Breast epithelium (tissue), 4 donors: ENCODE measurements at places on chromosomes 1 and 21. TPM values are rescaled to one million over a fixed set of nuclear protein-coding genes. Genes with fewer than 3 reads are reported as not detected.

GRCh38 chr1:53130598-53130877, 11.9 kb downstream of the SLC1A7 start:
- no peak overlapping the region for H3K27ac ChIP-seq
- no peaks in the 10 kb centered on the region for H3K27me3 ChIP-seq
- H3K4me3 ChIP-seq = no peak overlapping the region
- H3K4me1 ChIP-seq = no peaks in the 10 kb centered on the region
- no peaks in the 10 kb centered on the region for H3K36me3 ChIP-seq

GRCh38 chr1:182392050-182393028, 749 bp upstream of the GLUL start:
- peak overlapping the region; percentile 99 for H3K27ac ChIP-seq
- peak overlapping the region; percentile 96 for H3K4me3 ChIP-seq
- H3K27me3 ChIP-seq = no peaks in the 10 kb centered on the region
- no peaks in the 10 kb centered on the region for H3K4me1 ChIP-seq

AGMAT gene
- 0.33 TPM for total RNA-seq

LRRC71 gene
- not detected for total RNA-seq

- DNase-seq = no peak
- H3K36me3 ChIP-seq = no peaks in the 10 kb centered on the region
- H3K4me1 ChIP-seq = no peaks in the 10 kb centered on the region
These were observed 70.9 kb upstream of the S1PR1 start for GRCh38 chr1:101165954-101166353.

DNA sequence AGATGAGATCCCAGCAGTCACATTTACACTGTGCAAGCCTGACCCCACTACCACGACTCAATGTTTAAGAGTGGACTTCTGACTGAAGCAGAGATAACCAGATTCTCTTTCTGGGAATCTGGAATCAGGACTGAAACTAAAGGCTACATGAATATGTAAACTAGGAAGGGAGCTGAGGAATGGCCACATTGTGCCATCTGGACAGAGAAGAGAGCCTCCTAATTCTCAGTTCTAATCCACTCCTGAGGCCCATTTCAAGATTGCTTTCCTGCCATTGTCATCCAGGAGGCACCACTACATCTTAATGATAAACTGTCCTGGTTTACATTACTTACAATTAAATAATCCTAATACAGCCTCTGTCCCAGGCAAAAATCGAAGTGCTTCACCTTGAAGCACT, 6.5 kb downstream of the PAXBP1 start:
- no peak overlapping the region for H3K27ac ChIP-seq
- no peak for DNase-seq
- H3K27me3 ChIP-seq = no peaks in the 10 kb centered on the region
- H3K4me1 ChIP-seq = peaks cover 4% of the 10 kb centered on the region

DNA sequence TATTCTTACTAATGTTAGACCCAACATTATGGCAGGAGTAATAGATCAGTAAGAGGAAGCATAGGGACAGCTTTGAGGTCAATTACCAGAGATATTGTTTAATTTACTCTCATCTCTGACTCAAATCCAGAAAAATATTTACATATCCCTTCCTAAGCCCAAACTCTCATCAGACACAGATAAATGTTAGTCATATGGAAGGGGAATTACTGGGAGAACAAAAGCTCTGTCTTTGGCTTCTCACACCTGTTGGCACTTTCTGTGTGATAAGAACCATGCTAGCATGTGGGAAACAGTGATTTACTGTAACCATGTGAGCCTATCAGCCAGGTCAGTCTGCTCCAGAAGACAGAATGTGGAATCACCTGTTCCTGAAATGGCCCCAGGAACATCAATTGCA, 72.4 kb downstream of the DUSP10 start:
- no peaks in the 10 kb centered on the region for H3K27me3 ChIP-seq
- no peaks in the 10 kb centered on the region for H3K36me3 ChIP-seq
- H3K4me1 ChIP-seq = no peaks in the 10 kb centered on the region
- no peak for DNase-seq
- no peak overlapping the region for H3K4me3 ChIP-seq

- H3K36me3 ChIP-seq = no peaks in the 10 kb centered on the region
- no peaks in the 10 kb centered on the region for H3K4me1 ChIP-seq
- no peak overlapping the region for H3K4me3 ChIP-seq
- H3K27me3 ChIP-seq = no peaks in the 10 kb centered on the region
- no peak for DNase-seq
- H3K27ac ChIP-seq = no peak overlapping the region
These were observed 63.2 kb upstream of the TRAPPC10 start for GRCh38 chr21:43948740-43949498.

DNA sequence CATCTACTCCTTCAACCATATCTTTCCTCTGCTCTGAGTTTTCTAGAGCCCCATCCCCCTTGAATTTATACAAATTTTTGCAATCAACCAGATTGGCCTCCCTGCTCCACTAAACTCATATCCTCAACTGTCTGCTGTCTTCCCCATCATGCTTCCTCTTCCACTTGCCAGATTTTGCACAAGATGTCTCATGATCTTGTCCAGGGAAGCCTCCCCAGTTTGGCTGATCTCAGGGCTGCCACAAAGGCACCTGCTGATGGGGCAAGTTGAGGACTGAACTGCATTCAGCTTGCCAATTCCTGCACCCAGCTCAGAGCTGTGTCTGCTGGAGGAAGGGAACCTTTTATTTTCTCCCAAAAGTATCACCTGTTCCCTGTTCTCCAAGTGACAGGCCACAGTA, 3.9 kb upstream of the KCNJ9 start:
- no peaks in the 10 kb centered on the region for H3K36me3 ChIP-seq
- no peak overlapping the region for H3K27ac ChIP-seq
- no peaks in the 10 kb centered on the region for H3K27me3 ChIP-seq

DNA sequence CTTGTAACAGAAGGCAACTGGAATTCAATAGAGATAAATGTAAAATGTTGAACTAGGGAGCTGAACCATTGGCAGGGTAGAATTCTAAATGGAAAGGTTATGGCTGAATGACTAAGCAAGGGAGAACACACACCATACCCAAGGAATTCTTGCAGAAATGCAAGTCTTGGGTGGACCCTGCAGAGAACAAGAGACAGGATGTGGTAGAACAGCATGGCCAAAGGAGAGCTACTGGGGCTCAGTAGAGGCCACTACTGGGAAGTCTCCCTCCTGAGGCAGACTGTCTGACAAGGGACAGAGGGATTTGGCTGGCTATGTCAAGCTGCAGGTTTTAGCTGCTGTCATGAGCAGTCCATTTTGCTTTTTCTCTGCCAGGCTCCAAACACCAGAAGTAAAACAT, 180.9 kb downstream of the TNR start:
- DNase-seq = no peak
- no peak overlapping the region for H3K4me3 ChIP-seq
- H3K27ac ChIP-seq = no peak overlapping the region
- H3K36me3 ChIP-seq = no peaks in the 10 kb centered on the region
- no peaks in the 10 kb centered on the region for H3K27me3 ChIP-seq
- no peaks in the 10 kb centered on the region for H3K4me1 ChIP-seq

- no peaks in the 10 kb centered on the region for H3K36me3 ChIP-seq
- DNase-seq = no peak
- H3K27me3 ChIP-seq = no peaks in the 10 kb centered on the region
- H3K4me3 ChIP-seq = no peak overlapping the region
- no peak overlapping the region for H3K27ac ChIP-seq
These were observed 142.5 kb downstream of the DAB1 start for GRCh38 chr1:57281324-57281723.

GRCh38 chr1:245008761-245009160, 144.4 kb upstream of the HNRNPU start:
- no peaks in the 10 kb centered on the region for H3K27me3 ChIP-seq
- no peak for DNase-seq
- no peaks in the 10 kb centered on the region for H3K36me3 ChIP-seq
- H3K27ac ChIP-seq = no peak overlapping the region

TIAM1 gene
- 10.6 TPM for total RNA-seq

EPHA2 gene
- total RNA-seq = 16.7 TPM

GRCh38 chr1:160161965-160162705, 10.7 kb downstream of the ATP1A4 start:
- H3K36me3 ChIP-seq = no peaks in the 10 kb centered on the region
- H3K27ac ChIP-seq = no peak overlapping the region
- no peaks in the 10 kb centered on the region for H3K4me1 ChIP-seq
- no peaks in the 10 kb centered on the region for H3K27me3 ChIP-seq
- DNase-seq = no peak
- no peak overlapping the region for H3K4me3 ChIP-seq

DNA sequence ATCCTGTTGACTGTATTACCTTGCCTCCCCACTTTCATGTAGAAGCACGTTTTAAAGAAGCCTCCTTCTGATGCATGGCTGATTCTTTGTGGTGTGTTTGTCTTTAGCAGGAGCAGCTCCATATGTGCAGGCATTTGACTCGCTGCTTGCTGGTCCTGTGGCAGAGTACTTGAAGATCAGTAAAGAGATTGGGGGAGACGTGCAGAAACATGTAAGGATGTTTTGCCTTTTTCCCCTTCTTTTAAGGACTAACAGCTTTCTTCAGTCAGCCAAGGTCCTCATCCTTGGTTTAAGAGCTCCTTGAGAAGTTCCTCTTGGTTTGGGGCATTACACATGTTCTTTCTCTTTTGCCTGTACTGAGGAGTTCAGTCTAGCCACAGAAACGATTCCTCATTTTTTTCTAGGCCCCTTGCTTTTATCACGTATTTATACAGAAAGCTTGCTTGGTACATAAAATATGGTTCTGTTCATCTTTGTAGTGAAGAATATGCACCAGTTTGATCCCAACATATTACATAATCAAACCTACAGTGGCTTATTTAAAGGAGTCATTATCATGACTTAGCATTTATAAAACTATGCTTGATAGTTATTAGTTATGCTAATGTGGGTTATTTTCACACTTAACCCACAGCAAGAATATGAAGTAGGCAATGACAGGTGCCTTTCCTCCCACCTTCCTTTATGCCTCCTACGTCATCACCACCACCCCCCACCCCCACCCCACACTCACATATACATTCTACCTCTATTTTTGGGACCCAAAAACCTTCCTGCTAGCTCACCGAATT, 19.6 kb downstream of the CAP1 start:
- no peaks in the 10 kb centered on the region for H3K27me3 ChIP-seq
- H3K4me3 ChIP-seq = no peak overlapping the region

DNA sequence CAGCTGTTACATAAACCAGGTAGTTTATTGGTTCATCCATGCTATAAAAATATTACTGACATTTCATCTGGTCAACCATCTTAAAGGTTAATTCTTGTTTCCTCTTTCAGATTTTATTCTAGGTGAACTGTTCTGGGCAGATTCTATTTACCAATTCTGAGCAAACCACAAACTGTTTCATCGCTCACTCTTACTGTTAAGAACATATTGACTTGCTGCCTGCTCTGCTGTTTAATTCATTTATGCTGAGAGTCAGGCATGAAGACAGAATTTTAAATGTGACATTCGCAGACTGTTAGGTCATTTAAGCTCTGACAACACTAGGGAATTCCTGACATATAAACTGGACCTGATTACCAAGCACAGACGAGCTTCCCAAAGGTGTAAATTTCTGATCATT, 98.3 kb downstream of the PIGK start:
- no peaks in the 10 kb centered on the region for H3K27me3 ChIP-seq
- DNase-seq = no peak
- H3K36me3 ChIP-seq = peaks cover 4% of the 10 kb centered on the region
- H3K4me1 ChIP-seq = no peaks in the 10 kb centered on the region
- H3K4me3 ChIP-seq = no peak overlapping the region

DNA sequence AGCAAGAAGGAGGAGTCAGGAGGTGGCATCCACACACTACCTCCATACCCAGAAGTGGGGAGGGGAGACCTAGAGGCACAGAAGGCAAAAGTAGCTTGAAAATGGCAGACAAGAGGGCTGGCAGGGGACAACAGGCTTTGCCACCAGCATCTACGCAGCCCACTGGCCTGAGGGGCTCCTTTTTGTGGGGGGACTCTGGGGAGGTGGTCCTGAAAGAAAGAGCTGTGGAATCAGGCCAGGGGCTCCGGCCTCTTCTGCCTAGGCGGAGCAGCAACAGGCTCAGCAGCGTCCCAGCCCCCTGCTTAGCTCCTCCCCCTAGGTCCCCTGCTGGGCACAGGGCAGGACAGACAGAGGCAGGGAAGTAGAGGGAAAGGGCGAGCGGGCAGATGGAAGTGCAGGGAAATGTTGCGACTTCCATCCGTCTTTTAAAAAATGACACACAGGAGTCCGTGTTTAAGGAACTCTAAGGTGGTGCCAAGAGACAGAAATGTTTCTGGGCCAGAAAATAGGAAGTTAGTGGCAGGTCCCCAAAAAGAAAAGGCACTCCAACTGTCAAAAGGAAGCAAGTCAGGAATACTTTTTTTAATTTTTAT, 10.0 kb upstream of the LEFTY2 start:
- no peak overlapping the region for H3K27ac ChIP-seq
- no peaks in the 10 kb centered on the region for H3K36me3 ChIP-seq
- H3K4me3 ChIP-seq = no peak overlapping the region
- no peaks in the 10 kb centered on the region for H3K27me3 ChIP-seq
- DNase-seq = no peak

CD1C gene
- 2.5 TPM for total RNA-seq

DNA sequence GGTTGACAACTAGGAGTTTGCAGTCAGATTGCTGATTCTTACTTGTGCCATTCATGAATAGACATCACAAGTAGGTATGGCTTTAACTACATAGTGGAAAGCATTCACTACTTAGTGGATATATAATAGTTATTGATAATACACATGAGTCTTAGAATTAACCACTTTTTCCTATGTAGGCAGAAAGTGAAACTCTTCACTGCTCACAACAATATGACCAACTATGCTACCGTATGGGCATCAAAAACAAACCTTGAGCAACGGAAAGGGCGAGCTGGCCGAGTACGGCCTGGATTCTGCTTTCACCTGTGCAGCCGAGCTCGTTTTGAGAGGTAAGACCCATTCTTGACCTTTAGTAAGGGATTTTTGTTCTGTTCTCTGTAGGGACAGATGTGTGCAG, 38.7 kb downstream of the DHX9 start:
- no peaks in the 10 kb centered on the region for H3K27me3 ChIP-seq
- no peaks in the 10 kb centered on the region for H3K4me1 ChIP-seq
- no peak overlapping the region for H3K27ac ChIP-seq
- no peak overlapping the region for H3K4me3 ChIP-seq

CD5L gene
- not detected for total RNA-seq

DNA sequence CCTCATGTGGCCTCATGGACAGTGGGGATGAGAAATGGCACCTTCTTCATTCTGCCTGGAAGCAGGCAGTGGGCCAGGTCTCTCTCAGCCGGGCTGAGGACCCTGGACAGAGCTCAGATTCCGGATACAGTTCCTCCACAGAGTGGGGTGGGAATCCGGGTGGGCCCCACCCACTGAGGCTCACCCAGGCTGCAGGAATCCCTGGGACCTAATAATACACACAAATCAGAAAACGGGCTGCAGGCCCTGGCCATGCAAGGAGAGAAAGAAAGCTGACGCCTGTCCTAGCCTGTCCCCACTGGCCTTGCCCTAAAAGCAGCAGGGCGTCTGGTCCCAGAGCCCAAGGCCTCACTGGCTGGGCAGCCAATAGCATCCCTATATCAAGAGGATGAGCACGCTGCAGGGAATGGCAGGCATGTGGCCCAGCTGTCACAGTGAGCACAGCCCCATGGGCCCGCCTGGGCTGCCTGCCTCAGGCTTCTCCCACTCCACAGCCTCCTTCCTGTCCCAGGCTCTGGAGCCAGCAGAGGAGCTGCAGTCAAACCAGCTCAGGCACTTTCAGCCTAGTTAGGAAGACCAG, 25.3 kb downstream of the ACTA1 start:
- DNase-seq = no peak
- no peaks in the 10 kb centered on the region for H3K27me3 ChIP-seq
- no peaks in the 10 kb centered on the region for H3K4me1 ChIP-seq
- no peak overlapping the region for H3K4me3 ChIP-seq
